ENCODE measurements at places on chromosomes 7 and 10. TPM values are rescaled to one million over a fixed set of nuclear protein-coding genes. Genes with fewer than 3 reads are reported as not detected.
A peak's percentile ranks its signal among the peaks of the same experiment; 100 is the strongest.

DNA sequence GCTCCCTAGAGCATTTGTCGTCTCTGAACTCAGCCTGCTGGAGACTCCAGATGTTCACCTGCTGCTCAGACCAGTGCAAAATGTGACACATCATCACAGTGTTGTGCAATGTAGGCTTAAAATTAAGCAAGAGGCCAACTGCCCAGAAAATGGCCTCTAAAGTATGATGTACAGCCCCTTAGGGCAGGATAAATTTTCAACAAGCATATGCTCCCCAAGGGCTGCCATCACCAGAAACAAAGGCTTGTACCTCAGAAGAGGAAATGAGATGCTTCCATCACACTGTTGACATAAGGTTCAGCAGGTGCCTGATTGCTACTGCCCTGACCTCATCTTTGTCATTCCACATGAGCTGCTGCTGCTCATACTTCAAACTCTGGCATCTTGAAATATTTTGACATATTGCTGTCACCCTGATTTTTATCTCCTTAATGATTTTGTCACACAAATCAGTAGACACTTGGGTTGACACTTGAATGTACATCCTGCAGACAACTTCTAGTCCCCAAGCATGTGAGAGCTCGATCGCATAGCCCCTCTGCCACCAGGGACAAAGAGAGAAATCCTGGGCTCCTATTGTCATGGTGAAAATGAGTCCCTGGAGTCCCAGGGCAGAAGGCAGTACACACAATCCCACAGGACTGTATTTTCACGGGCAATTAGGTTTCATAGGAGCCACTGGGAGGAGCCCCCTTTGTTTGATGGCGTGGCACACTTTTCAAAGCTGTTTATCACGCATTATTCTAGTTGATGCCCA lies 219.7 kb upstream of the STK17A start:
- DNase-seq: no peak

Gene INTS1
- total RNA-seq: 32.0 TPM

DNA sequence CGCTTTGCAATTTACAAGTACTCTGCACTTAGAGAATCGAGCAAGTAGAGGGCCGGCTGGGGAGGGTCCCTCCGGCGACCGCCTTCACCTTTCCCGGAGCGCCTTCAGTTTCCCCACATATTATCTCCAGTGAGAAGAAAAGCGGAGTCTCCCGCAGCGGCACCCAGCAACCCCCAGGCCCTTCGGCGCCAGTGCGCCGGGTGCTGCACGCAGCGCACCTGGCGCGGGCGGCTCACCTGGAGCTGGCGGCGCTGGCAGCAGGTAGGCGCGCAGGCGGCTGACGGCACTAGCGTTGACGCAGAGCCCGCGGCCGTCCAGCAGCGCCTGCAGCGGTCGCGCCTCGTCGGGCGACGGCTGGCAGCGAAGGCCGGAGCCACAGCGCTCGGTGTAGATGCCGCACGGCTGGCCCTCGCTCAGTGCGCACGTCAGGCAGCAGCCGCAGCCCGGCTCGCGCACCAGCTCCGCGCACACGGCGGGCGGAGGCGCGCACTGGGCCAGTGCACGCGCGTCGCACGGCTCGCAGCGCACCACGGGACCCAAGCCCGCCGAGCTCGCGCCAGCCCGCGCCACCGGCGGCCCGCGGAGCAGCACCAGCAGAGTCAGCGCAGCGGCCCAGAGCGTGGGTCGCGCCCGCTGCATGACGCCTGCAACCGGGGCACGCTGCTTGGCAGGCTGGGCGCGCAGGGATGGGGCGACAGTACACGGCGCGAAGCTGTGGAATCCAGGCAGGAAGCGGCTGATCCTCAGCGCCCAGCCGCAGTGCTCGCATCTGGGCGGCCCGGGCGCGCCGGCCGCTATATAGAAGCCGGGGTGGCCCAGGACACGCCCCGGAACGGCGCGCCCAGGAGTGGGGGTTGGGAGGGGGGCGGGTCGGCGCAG lies at the start of gene IGFBP3:
TSS of gene IGFBP3 (minus strand) at position 771 of the 879 bp plus-strand sequence. CDS start at position 639, 132 bp downstream.
- peak; percentile 80 for DNase-seq

DNA sequence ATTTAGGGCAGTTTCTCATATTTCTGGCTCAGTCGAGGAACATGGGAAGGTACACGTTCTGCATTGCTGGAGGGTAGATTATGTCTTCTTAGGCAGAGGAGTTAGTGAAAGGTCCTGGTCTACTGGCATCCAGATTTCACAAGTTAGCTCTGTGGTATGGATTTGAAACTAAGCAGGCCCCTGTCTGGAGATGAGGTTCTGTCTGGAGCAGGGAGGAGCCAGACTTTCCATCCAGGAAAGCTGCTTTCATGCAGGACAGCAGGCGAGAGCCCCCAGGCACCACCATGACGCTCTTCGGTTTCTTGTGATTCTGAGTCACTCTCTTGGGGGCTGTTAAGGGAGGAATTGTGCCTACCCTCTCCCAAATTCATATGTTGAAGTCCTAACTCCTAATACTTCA lies 184.3 kb downstream of the KIAA1217 start:
- no peak for DNase-seq

GRCh38 chr10:98016772-98017475 lies 13.5 kb downstream of the CRTAC1 start:
- DNase-seq: no peak

Gene UNCX
- not detected for total RNA-seq

Gene MINDY3
- total RNA-seq: 18.5 TPM

GRCh38 chr7:33986951-33987947 lies 81.9 kb downstream of the BMPER start:
- DNase-seq: no peak

Gene TDRD1
- 2.7 TPM for total RNA-seq

Gene CDC123
- total RNA-seq: 54.8 TPM

DNA sequence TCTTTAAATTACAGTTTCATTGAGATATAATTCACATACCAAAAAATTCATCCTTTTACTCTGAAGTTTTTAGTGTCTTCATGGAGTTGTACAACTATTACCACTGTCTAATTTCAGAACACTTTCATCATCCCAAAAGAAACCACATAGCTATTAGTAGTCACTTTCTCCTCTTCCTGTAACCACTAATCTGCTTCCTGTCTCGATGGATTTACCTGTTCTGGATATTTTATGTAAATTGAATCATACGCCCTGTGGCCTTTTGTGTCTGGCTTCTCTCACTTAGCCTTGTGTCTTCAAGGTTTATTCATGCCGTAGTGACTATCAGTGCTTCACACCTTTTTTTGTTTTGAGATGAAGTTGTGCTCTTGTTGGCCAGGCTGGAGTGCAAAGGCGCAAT lies 135.5 kb downstream of the DOCK1 start:
- DNase-seq: no peak

Gene ZNF365
- not detected for total RNA-seq

- DNase-seq: no peak
These were observed 115.4 kb downstream of the CABCOCO1 start for GRCh38 chr10:61778137-61778536.

GRCh38 chr10:103871006-103871405 lies 15.6 kb upstream of the SH3PXD2A start:
- no peak for DNase-seq

DNA sequence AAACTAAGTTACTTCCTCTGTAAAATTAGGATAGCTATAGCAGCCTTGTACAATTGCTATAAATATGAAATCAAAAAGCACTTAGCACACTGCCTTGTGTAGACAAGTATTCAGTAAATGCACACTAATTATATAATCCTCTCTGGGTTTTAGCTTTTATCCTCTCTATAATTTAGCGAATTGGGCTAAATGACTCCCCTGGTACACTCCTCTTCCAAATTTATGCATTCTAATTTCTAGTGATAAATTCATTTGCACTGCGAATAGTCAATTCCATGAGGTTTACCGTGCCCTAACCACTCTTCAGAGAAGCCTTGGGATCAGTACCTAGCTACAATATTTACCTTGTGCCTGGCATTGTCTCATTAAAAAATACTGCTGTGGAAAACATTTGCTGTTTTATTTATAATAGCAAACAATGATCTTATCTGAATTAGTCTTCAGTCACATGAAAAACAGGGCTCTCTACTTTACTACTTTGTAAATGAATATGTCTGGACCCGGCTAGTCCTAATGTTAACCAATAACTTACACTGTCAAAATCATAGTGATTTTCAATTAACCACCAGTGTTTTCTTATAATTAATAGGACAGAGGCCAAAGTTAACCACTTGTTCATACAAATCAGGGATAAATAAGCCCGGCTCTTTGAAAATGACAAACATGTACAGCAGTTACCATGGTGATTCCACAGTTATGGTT lies 577.9 kb downstream of the IPMK start:
- no peak for DNase-seq

- no peak for DNase-seq
These were observed 116.2 kb downstream of the CDH23 start for GRCh38 chr10:71512761-71513539.

Gene CPA1
- not detected for total RNA-seq

DNA sequence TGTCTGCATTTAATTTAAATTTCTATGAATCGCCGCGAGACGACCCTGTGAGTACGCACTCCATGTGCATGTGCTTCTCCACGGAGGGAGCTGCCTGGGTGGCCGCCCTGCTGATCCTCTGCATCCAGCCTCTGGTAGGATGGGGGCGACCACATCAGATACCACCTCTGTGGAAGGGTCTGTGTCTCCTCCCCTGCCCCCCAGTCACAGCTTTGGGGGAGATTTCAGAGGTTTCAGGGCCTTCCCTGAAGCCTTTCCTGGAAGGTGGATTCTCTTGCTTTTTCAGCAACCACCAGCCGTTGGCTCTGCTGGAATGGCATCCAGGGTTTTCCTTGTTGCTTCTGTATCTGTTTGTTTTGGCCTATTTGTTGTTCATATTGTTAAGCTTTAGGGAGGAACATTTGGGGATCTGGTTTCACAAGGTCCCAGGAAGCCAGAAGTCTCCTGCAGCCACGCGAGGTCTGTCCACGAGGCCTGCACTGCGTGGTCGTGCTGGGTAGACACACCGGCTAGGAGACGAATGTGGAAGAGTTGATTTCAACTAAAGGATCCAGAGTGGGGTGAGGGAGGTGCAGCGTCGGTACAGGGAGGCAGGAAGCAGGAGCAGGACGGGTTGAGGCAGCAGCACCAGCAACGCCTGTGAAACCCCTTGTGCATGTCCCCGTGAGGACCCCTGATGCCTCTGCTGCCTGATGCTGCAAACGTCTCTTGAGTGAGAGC lies 329.1 kb downstream of the PTPRN2 start:
- peak; percentile 14 for DNase-seq

Gene ZNF239
- 2.2 TPM for total RNA-seq

DNA sequence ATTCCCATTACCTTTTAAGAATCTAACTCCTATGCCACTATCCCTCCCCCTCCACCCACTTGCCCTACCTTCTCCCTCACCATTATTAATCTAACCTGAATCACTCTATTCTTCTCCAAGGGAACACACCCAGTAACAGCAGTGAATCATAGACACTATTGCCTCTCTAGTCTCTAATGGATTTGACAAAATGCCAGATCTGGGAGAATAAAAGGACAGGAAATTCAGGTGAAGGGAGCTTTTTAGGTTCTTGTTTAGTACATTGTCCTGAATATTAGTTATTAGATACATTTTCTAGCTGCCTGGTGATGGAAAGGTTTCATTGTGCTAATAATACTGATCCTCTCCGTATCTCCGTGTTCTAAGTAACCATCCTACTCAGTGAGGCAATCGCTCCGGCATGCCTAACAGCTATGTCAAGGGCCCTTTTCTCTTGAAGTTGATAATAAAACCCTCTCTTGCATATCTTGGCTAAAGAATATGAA lies 4.1 kb upstream of the SFR1 start:
- DNase-seq: no peak

Gene GRM3
- total RNA-seq: not detected

DNA sequence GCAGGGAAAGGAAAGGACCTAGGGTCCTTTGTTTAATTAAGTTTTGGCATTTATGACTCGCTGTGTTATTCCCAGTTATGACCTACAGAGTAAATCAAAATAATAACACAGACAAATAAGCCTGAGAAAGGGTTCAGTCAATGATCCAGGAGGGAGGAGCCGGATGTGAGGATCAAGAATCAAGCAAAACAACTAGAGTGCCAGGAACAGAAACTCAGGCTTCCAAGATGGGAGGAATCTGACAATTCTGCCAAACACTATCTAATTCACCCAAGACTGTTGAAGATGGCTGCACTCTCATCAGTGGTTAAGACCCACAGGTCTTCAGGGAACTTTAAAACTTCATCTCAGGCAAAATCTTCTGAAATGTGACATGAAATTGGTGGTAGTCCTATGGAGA lies 50.3 kb upstream of the PIP4K2A start:
- no peak for DNase-seq

DNA sequence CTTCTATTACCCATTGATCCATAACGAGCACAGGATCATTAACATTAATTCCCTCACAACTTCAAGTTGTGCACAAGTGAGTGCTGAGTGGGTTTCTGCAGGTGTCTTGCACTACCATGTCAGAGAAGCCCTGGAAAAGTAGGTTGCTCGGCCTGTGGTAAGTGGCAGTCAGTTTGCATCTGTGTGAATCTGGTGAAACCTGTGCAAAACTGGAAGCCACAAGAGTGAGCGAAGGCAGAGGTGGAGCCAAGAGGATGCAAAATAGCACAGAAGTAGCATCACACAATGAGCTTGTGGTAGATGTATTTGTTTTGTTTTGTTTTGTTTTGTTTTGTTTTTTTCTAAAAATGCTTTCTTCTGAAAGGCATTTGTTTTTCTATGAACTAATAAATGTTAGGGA lies 181.5 kb downstream of the THSD7A start:
- DNase-seq: no peak

GRCh38 chr10:102280397-102281101 lies 35.2 kb downstream of the GBF1 start:
- DNase-seq: peak; percentile 46

Gene SORBS1
- 703 TPM for total RNA-seq

GRCh38 chr10:110258542-110258941 lies 46.2 kb downstream of the SMNDC1 start:
- no peak for DNase-seq

Data from left ventricle myocardium superior (tissue), 1 donor.